ENCODE measurements at places on chromosomes 2 and 18.

DNA sequence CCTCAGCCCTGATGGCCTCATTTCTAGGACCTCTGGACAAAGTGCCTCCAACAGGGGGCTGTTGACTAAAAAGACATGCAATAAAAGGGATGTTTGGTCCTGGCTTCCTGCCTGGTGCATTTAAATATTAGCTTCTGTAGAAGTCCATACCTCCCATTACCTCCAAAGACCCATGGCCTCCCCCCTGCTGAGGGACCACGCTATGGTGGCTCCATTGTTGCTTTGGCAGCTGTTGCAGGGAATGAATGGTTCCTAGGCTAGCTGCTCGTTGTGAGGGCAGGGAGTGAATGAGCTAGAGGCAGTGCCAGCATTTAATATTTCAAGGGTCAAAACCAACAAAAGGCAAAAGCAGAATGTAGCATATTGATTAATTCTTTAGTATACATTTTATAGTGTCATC is 285.9 kb downstream of the SLC8A1 start:
- no peak for DNase-seq

- no peak for DNase-seq
Observed at GRCh38 chr2:3682811-3683210, 20.6 kb upstream of the DCDC2C start.

DNA sequence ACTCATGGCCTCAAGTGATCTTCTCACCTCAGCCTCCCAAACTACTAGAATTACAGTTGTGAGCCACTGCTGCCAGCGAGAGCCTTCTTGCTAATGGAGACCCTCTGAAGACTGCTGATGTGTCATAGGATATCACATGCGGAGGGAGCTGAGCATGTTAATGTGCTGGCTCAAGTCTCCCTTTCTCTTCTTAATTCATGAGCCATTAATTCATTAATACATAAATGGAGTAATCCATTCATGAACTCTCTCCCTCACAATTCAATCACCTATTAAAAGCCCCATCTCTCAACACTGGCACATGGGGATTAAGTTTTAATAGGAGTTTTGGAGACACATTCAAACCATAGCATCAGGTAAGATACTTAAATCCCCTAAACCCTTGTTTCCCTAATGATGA is 54.8 kb downstream of the SYT4 start:
- no peak for DNase-seq

- DNase-seq = peak; percentile 32
Observed at GRCh38 chr2:64750001-64750816, 96.5 kb upstream of the SERTAD2 start.

- DNase-seq = no peak
Observed at GRCh38 chr2:98509542-98510321, 65.1 kb downstream of the INPP4A start.

GRCh38 chr2:230784795-230785194 is 72.2 kb downstream of the CAB39 start:
- DNase-seq = no peak

GRCh38 chr18:75173738-75174137 is 35.2 kb downstream of the PTGR3 start:
- DNase-seq = no peak

- DNase-seq = no peak
Observed at GRCh38 chr18:49626842-49627467, 65.1 kb downstream of the LIPG start.

Measured in T-helper 1 cell (primary cell).